ENCODE measurements at places on chromosomes 13 and 19.

- peak; percentile 91 for DNase-seq
Measured at GRCh38 chr13:51902776-51903175, 41.0 kb downstream of the CCDC70 start.

DNA sequence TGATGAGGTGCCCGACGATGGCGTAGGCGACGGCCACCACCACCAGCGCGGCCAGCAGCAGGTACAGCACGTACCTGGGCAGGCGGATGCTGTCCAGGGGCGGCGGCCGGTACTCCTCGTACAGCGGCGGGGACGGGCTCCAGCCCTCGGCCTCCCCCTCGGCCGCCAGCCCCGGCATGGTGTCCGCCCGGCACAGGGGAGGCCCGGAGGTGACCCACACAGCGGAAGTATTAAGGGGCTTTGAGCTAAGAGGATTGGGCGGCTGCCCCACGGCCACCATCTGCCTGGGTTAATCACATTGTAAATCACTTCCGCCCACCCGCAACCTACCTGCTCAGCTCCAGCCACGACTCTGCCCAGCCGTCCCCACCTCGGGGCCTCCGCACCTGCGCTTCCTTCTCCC, at the start of gene SMIM44:
Gene SMIM44, minus strand, starts transcription at position 216 of the 403 bp plus-strand sequence. Its CDS starts 38 bp downstream, at position 178.
- no peak for DNase-seq

- no peak for DNase-seq
Measured at GRCh38 chr13:35499676-35500075, 23.2 kb upstream of the MAB21L1 start.

DNA sequence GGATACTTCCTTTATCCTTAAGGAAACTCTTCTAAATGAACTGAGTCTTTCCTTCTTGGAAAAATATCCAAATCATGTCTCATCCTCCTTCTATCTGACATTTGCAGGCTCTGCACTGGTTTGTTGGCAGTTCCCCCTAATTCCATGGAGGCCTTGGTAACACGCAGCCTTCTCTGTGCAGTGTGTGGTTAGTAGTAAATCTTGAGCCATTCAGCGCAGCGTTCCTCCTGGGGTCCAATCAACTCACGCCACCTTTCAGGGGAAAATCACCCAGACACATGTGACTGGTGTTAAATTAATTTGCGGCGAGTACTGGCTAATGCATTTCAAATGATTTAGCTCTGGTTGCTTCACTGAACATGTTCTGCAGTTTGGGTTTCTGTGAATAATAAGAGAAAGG, 21.0 kb upstream of the CBY2 start:
- DNase-seq = no peak

- no peak for DNase-seq
Measured at GRCh38 chr13:103663996-103664395, 597.8 kb upstream of the SLC10A2 start.

DNA sequence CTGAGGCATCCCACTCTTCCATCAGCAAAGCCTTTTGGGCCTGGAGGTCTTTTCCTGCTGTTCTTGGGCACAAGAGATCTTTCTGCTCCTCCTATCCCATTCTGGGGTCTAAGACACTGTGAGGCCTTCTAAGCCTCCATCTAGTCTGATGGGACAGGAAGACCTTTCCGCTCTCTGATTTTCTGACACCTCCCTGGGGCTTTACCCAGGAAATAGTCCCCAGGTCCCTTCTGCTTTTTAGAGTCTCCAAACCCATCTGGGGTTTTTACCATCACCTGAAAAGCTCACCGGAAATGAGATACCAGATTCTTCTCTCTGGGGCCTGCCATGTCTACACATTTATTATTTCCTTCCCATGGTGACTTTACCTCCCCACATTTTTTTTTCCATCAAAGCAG, 21.1 kb downstream of the CLEC17A start:
- DNase-seq = no peak

DNA sequence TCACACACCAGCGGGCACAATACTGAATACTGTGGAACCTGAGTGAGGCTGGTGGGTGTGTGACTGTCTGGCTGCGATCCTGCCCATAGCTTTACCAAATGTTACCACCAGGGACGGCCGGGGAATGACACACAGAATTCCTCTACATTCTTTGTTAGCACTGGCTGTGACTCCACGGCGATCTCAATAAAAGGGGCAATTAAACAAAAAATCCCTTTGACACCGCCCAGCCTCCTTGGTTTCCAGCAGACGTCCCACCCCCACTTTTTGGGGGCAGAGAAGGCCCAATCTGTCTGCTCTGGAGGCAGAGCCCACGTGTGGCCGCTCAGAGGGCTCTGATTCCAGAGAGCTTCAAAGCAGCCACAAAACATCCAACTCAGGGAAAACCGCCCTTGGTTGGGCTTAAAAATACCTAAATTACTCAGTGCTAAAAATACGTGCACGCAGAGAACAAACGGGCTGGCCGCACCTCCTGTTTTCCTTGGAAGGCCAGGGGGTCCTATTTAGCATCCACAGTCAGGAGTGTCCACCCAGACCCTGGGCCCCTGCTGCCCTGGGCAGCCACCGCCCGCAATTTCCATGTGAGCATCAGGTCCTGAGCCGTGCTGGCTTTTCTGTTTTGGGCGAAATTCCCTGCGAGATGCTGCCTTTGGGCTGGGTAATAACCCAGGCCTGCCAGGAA, 47.8 kb downstream of the GADD45B start:
- DNase-seq = no peak

DNA sequence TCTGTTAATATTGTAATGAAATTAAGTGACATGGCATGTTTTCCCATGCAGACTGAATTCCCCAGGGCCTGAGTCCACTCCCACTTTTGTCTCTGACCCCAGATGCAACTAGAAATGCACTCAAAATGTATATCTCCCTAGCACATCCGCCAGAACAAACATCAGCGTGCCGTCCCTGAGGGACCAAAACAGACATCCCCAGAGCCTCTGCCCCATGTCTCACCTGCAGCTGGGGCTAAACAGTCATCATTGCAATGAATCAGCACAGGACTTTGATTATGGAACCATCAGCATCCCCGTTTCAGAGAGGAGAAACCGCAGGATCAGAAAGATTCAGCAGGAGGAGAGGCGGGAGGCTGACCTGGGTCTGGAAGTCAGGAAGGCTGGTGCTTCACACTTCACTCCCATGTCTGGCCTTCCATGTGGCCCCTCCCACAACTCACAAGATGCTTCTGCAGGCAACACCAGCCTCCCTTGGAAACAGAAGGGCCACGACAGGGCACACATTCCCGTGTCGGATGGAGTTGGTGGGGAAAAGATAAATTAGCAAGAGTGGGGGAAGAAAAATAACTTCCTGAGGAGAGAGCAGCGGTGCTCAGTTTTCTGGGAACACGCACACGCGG, 130.6 kb upstream of the VSTM2B start:
- no peak for DNase-seq

GRCh38 chr13:46962281-46962941, 65.6 kb upstream of the HTR2A start:
- peak; percentile 31 for DNase-seq

DNA sequence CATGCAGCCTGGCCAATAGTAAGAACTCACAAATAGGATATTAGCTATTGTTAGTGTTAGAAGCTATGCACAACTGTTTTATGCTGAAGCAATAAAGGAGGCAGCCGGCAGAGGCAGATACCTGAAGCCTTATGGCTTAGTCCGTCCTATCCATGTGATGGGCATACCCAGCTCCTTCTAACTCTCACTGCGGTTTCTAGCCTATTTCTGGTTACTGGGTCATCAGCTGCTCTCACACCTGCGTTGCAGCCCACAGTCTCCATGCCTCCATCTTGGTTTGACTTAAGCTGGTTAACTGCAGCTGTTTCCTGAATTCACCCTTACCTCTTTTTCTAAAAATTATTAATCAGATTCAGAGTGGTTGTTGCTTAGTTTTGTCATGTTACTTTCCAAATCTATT, 40.5 kb upstream of the CNMD start:
- no peak for DNase-seq

DNA sequence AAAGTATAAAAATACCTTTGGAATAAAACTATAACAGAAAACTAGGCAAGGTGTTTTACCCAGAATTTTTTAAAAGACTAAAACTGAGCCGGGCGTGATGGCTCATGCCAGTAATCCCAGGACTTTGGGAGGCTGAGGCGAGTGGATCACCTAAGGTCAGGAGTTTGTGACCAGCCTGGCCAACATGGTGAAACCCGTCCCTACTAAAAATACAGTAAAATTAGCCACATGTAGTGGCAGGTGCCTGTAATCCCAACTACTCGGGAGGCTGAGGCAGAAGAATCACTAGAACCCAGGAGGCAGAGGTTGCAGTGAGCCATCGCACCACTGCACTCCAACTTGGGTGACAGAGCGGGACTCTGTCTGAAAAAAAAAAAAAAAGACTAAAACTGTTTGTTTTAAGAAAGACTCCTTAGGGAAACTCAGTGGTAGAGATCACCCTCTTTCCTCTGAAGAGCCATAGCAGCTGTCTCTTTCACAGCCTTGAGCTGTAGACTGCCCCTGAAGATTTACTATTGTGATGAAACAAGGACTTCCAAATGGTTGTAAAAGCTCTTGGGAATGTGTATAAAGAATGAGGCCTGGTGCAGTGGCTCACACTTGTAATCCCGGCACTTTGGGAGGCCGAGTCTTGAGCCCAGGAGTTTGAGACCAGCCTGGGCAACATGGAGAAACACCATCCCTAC, 14.7 kb upstream of the KCTD4 start:
- no peak for DNase-seq

GRCh38 chr19:53879140-53880081, 2.6 kb upstream of the PRKCG start:
- DNase-seq = peak; percentile 59

- no peak for DNase-seq
Measured at GRCh38 chr19:54790711-54791110, 12.7 kb upstream of the KIR2DL4 start.

DNA sequence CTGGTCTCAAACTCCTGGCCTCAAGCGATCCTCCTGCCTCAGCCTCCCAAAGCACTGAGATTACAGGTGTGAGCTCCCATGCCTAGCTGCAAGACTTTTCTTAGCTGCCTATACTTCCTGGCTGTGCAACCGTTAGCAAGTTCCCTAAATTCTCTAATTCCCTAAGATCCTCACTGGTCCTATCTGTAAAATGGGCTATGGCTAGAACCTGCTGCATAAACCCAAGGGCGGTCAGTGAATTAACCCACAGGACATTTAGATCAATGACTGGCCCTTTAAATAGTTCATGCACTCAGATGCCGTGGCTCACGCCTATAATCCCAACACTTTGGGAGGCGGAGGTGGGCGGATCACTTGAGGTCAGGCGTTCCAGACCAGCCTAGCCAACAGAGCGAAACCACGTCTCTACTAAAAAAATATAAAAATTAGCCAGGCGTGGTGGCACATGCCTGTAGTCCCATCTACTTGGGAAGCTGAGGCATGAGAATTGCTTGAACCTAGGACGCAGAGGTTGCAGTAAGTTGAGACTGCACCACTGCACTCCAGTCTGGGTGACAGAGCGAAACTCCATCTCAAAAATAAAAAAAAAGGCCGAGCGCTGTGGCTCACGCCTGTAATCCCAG, 4.1 kb upstream of the C19orf53 start:
- no peak for DNase-seq

- DNase-seq = no peak
Measured at GRCh38 chr19:6730153-6730804, 7.1 kb downstream of the GPR108 start.

GRCh38 chr19:8311461-8312260, 3.5 kb upstream of the CD320 start:
- no peak for DNase-seq

DNA sequence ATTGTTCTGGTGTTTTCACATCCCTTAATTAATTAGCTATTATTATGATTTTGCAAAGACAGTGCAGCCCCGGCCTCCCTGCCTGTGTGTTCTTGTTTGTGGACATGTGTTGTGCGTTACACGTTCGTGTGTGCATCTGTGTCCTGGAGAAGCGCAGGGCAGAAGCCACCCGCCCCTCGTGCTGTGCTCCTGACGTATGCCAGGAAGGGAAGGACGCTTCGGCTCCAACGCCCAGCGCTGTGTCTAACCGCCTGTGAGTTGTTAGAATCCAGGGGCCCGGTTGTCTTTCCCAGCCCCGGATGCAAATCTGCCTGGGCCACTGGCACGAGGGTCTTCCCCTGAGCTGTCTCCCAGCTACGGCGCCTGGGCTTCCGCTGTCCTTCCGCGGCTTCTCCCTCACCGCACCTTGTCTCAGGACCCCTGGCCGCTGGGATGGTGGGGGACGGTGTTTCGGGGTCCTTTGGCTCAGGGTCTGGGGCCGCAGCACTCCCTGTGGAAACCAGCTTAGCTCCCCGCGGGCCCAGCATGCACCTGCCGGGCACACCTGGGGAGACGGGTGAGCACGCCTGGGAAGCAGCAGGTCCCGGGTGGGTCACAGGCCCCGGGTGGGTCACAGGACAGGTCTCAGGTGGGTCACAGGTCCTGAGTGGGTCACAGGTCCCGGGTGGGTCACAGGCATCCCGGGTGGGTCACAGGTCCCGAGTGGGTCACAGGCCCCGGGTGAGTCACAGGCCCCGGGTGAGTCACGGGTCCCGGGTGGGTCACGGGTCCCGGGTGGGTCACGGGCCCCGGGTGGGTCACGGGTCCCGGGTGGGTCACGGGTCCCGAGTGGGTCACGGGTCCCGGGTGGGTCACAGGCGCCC, 51.5 kb downstream of the GAS6 start:
- no peak for DNase-seq

- no peak for DNase-seq
Measured at GRCh38 chr13:23593148-23593547, 22.9 kb downstream of the TNFRSF19 start.

DNA sequence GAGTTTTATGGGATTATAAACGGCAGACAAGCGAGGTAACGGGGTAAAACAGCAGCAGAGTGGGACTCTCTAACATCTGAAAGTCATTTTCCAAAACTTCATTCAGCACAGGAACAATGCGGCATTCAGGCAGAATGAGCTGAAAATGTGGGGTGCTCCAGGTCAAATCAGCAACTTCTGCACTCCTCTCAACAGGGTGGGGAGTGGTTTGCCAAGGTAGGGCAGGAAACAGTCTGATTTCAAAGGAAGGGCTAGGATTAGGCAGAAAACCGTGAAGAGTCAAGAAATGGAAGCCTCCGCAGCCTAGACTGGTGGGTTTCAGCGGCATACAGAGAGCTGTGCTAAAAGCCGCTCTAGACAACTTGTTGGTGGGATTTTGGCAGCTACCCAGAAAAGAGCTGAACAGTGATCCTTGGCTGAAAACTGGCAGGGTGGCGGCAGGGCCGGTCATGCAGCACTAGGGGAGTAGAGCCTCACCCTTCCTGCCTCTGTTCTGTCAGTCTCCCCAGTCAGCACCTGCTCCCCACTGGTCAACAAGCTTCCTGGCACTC, 154.2 kb upstream of the KLF12 start:
- no peak for DNase-seq

DNA sequence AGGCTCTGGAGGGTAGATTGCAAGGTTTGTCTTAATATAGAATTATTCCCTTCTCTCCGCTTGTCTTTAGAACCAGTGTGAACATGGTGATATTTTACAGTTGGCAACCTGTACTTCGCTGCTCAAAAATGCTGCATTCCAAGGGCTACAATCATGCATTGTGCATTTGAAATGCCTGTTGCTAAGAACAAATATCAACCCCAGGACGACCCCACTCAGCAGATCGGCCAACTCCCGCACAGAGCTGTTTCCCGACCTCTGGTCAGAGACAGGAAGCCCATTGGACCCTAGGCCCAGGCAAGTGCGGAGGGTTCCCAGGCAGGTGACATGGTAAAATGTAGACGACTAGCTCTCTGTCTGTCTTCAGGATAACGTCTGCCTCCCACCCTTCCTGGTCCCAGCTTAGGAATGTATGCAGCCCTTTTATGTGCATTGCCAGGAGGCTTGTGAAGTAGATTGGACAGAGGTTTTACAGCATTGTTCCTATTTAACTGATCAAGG, 263.5 kb downstream of the FOXO1 start:
- DNase-seq = no peak

GRCh38 chr13:67087527-67087926, 142.6 kb downstream of the PCDH9 start:
- DNase-seq = no peak

All from Kasumi-1 (cell line).